Gastrocnemius medialis (tissue), 4 donors: ENCODE measurements at places on chromosomes 5 and 9.

DNA sequence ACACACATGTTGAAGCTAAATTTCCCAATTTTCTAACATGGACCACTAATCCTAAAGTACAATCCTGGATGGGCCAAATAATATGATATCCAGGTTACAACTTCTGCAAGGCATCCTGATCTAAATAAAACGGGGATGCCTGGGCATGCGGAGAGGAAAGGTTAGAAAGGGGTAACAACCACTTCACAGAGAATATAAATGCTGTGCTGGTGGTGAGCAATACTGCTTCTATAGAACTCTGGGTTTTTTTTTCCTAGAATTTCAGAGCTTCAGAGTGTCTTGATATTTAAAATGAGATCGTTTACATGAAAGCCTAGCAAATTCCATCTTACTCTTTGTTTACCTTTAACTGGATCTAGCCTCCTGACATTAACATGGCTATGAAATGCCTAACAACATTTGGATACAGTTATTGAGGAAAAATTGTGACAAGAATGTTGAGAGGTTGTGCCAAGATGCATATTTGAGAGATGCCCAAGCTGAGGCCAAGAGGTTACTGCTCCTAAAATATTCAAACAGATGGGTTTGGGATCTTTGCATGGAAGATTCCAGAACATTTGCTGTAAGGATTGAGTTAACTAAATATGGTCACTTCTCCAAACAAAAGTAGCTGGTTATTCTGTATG is 22.4 kb downstream of the TNFAIP8 start:
- no peak for DNase-seq

DNA sequence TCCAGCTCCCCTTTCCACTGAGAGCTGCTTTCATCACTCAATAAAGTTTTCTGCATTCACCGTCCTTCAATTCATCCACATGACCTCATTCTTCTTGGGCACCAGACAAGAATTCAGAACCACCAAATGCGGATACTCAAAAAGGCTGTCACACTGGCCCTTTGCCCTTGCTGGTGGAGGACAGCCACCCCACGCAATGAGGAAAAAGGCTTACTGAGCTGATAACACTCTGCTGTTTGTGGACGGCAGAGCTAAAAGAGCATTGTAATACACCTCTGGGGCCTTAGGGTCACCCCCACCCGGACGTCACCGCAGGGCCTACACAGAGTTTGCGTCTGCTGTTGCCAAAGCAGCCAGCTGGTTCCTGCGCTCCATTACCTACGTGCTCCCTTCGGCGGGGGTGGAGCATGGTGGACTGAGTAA is 51.2 kb upstream of the ZNF608 start:
- DNase-seq: no peak

GRCh38 chr5:51651476-51651875 is 268.2 kb downstream of the ISL1 start:
- no peak for DNase-seq

GRCh38 chr5:127351418-127351817 is 60.8 kb downstream of the MEGF10 start:
- no peak for DNase-seq

GRCh38 chr9:4668604-4669003 is 2.3 kb upstream of the SPATA6L start:
- DNase-seq: no peak

- no peak for DNase-seq
Observed at GRCh38 chr9:121682926-121683515, 31.6 kb downstream of the DAB2IP start.

DNA sequence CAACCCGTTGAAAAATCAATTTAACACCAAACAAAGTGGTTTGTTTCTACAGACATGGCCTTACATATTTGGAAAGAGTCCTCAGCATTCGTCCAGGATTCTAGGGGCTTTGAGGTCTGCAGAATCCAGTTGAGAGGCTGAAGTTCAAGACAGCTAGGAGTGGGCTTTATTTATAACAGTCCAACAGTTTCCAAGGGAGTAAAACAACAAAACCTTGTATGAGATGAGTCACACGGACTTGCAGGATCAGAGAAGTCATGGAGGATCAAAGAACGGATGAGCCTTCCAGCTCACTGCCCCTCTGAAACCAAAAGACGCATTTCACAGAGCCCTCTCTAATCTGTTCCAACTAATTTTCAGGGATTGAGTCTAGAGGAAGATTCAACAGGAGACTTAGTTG is 11.1 kb upstream of the ESM1 start:
- no peak for DNase-seq
